DMS79 treated with DMSO at 0.1 percent for 48 hours (cell line): ENCODE measurements at places on chromosomes 5 and 9.

GRCh38 chr9:4583001-4583400 is 79.1 kb upstream of the PLPP6 start:
- no peak for DNase-seq

GRCh38 chr9:128637656-128638055 is 19.0 kb downstream of the DYNC2I2 start:
- DNase-seq = no peak

- DNase-seq = no peak
Measured at GRCh38 chr5:107431536-107431935, 239.2 kb downstream of the EFNA5 start.

- peak; percentile 31 for DNase-seq
Measured at GRCh38 chr9:129140397-129141065, 29.3 kb downstream of the PTPA start.

DNA sequence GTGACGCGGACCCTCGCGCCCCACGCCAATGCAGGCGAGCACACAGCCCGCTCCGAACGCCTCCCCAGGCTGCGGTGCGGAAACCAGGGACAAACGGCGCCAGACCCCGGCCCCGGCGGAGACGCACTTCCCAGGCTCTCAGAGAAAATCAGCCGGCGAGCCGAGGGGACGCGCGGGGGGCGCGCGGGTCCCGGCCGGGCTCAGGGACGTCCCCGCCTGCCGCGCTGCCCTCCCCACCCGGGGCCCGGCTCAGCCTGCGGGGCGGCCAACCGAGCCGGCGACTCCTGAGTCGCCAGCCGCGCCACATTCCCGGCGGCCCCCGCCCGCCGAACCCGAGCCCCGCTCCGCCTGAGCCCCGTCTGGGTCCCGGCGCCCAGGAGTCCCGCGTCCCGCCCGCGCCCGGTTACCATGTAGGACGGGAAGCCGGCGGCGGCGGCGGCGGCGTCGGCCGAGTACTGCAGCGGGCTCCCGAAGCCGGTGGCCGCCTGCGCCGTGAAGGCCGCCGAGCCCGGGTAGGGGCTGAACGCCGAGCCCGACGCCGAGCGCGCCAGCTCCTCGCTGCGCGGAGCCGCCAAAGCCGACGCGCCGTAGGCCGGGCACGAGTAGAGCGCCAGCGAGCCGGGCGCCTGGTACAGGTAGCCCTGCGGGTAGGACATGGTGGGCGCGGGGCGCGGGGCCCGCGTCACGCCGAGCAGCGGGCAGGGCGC is 566 bp downstream of the IRX2 start:
- no peak for DNase-seq

GRCh38 chr9:86405926-86406325 is 51.7 kb upstream of the TUT7 start:
- DNase-seq = no peak
